ENCODE measurements at places on chromosomes 16 and 17.

DNA sequence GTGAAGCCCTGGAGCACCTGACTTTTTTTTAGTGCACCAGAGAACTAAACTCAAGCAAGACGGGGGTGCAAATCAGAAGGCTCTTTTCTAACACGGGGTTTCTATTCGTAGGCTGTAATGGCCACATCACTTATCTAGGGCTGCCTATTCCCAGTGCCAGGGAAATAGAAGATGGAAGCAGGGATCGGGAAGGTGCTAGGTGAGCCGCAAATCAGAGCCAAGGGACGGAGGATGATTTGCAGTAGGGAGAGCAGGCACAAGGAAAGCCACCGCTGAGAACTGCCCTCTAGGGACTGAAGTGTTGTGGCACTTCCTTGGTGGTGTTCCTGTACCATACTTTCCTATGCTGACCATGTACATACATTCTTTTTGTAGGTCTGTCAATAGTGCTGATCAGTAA is 7.8 kb upstream of the SLC46A1 start:
- DNase-seq: no peak

GRCh38 chr17:58513965-58514769 is at the start of gene MTMR4:
Gene MTMR4 (minus strand): TSS chr17:58514638. CDS start chr17:58514407, 231 bp downstream.
- DNase-seq: peak; percentile 79

- DNase-seq: no peak
These were observed 28.1 kb upstream of the PECAM1 start for GRCh38 chr17:64418506-64419339.

GRCh38 chr17:46873941-46874645 is 22.7 kb downstream of the WNT9B start:
- no peak for DNase-seq

DNA sequence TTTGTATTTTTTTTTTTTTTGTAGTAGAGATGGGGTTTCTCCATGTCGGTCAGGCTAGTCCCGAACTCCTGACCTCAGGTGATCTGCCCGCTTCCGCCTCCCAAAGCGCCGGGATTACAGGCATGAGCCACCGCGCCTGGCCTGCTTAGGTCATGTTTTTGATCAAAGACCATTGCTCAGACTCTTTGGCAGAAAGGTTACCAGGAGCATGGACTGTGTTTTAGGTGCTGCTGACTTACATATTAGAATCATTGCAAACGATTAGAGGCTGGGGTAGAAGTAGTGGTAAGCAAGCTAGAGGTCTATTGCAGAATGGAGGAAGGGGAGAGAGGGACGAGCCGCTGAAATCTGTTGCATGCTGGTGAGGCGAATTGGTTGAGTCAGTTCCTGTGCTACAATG is 79.8 kb downstream of the TANGO6 start:
- no peak for DNase-seq

DNA sequence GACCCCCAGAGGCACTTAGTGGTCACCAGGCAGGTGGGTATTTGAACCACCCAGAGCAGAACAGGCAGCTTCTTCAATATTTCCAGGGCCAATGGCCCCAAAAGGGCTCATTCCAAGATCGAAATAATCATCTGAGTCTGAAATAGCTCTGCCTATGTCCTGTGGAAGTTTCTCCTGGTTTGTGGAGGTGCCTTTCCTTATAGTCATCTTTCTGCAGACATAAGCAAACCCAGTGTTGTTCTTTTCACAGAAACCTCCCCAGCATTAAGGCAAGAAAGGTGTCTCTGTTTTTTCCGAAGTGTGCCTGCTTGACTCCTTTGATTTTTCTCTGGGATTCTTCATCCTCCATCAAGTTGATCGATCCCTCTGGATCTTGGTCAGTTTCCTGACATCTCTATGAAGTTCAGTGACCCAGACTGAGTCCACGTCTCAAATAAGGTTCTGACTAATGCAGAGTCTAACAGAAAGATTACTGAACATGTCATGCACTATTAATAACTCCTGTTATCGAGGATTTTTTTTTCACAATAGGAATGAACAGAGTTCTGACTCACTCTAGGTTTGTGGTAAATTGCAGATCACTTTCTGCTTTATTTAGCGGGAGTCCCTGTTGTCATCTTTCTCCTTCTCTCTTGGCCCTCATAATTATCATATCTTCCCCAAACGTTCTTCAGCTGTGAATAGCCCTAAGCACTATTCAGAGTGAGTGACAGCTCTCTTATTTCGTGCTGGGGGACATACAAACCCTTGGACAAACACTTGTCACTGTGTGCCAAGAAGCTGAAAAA is 1.5 kb downstream of the LRRC3C start:
- no peak for DNase-seq

DNA sequence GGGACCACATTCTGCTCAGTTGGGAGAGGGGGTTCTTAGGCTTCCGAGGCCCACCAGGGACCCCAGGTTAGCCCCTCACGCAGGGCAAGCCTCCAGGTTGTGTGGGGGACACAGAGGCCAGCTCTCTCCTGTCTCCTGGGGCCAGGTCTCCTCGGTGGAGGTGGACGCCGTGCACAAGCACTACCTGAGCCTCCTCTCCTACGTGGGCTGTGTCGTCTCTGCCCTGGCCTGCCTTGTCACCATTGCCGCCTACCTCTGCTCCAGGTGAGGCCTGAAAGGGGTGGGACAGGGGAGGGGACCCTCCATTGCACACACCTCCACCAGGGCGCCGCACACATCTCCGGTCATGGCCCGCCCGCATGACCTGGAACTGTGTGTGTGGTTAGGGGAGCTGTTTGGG is 10.9 kb upstream of the ADGRG3 start:
- no peak for DNase-seq

- no peak for DNase-seq
These were observed 527.0 kb downstream of the MAF start for GRCh38 chr16:79073566-79073965.

- DNase-seq: peak; percentile 59
These were observed 1.6 kb downstream of the NDUFB10 start for GRCh38 chr16:1960665-1961630.

DNA sequence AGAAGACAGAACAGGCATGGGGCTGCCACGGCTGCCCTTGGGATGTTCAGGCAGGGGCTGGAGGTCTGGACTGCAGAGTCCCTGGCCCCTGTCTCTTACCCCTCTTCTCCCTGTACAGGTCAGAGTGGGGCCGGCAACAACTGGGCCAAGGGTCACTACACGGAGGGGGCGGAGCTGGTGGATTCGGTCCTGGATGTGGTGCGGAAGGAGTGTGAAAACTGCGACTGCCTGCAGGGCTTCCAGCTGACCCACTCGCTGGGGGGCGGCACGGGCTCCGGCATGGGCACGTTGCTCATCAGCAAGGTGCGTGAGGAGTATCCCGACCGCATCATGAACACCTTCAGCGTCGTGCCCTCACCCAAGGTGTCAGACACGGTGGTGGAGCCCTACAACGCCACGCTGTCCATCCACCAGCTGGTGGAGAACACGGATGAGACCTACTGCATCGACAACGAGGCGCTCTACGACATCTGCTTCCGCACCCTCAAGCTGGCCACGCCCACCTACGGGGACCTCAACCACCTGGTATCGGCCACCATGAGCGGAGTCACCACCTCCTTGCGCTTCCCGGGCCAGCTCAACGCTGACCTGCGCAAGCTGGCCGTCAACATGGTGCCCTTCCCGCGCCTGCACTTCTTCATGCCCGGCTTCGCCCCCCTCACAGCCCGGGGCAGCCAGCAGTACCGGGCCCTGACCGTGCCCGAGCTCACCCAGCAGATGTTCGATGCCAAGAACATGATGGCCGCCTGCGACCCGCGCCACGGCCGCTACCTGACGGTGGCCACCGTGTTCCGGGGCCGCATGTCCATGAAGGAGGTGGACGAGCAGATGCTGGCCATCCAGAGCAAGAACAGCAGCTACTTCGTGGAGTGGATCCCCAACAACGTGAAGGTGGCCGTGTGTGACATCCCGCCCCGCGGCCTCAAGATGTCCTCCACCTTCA is 11.7 kb downstream of the TUBB3 start:
- DNase-seq: no peak

DNA sequence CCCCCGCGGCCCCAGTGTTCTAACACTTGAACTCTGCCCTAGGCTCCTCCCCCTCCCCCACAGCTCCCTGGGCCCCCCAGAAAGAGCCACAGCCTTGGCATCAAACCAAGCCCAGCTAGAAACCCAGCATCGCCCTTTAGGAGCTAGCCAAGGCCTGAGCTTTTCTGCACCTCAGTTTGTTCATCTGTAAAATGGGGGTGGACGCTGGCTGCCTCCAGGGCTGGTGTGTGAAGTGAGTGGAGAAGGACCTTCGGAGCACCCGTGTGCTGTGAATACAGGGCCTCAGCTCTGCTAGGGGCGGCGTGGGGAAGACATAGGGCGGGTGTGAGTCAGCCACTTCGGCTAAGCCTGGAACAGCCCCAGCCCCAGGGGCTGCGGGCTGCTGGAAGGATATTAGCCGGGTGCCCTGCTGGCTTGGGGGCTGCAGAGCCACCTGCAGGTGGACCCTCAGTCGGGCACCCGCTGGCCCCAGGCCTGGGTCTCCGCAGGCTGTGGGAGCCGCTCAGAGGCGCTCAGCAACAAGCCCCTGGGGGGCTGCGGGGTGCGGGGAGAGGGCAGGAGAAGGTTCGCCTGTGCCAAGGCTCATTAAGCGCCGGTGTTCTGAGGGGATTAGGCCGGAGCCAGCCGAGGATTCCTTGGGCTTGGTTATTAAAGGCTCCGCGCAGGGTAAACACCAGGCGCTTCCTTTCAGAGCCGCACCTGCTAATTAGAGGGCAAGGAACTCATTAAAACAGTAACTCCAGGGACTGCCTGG is 217.0 kb upstream of the CIBAR2 start:
- DNase-seq: no peak

- DNase-seq: no peak
These were observed 5.7 kb upstream of the VPS25 start for GRCh38 chr17:42767512-42767911.

- peak; percentile 9 for DNase-seq
These were observed 34.4 kb downstream of the WWP2 start for GRCh38 chr16:69796285-69797118.

- DNase-seq: peak; percentile 34
These were observed 2.2 kb downstream of the NT5M start for GRCh38 chr17:17305281-17305801.

DNA sequence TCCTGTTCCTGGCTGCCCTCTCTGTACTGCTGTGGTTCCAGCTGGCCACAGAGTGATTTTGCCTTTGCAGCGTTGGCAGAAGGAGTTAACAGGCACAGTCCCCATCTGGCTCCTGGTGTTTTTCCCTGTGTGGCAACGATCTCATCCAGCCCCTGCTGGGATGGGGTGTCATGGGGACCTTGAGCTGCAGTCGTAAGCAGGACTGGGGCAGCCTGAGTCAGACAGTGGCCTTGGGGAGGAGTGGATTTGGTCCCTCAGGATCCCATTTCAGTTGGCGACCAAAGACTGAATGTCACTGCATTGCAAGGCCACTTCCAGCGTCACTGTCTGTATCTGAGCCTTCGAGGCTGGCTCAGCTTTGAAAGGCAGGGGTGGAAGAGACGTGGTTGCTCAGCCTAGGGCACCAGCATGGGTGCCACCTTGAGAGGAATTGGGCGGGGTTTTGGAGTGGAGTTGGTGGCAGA is 11.9 kb downstream of the TMEM94 start:
- no peak for DNase-seq

- DNase-seq: no peak
These were observed 9.9 kb downstream of the MXRA7 start for GRCh38 chr17:76700617-76701470.

DNA sequence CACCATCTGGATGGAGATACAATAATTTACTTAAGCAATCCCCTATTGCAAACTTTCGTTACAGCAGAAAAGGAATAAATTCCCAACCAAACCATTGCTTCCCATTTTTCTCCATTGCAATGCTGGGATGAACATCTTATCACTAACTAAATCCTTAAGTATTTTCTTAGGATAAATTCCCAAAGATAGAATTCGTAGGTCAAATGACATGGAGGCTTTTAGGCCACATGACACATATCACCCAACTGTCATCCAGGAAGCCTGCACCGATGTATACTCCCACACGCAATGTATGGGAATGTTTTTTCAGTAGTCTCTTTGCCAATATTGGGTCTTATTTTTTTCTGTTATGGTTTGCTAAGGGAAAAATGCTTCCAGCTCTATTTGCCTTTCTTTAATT is 1.6 kb upstream of the TLCD2 start:
- no peak for DNase-seq

DNA sequence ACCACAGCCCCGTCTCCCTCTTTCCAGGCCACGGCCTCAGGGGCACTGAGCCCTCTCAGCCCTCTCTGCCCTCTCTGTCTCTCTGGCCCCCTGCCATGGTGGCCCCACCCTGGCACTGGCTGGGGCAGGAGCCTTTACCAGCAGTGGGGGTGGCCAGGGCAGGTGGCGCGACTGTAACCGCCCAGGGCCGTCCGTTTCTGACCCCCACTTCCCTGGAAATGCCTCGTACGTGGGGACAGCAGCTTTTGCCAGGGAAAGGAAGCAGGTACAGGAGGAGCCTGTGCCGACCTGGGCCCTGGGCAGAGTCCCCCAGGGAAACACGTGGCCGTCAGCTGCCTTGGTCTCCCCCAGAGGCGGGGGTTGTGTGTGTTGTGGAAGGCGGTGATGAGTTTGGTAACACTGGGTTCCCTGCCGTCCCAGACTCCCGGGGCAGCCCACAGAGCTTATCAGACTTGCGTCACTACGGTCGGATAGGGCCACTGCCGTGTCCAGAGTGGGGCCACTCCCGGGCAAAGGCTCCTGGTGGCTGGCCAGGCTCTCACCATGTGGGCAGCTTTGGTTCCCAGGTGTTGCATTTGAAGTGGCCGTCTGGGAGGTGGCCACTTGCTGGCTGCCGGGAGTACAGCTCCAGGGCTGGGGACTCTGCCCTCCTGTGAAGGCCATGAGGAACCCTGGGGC is 249.3 kb upstream of the CIBAR2 start:
- DNase-seq: no peak

GRCh38 chr16:1781758-1782407 is 488 bp downstream of the SPSB3 start:
- peak; percentile 44 for DNase-seq

DNA sequence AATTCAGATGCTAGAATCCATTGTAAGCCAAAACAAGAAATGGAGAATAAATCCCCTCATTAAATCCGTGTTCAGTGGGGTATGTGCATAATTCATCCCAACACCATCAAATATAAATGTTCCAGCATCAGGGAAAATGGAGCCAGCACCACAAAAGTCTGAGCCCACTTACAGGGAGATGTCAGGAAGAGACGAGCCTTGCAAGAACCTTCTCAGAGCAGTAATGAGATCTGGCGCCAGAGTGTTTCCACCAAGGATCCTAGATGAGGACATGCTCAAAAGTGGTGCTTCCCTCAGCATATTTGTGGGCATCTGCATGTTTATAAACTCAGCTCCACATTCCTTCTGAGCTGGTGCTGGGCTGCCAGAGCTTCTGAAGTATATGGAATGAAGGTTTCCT is 541.9 kb upstream of the C16orf82 start:
- DNase-seq: no peak
